ENCODE measurements at places on chromosomes 5 and 9.
A peak's percentile ranks its signal among the peaks of the same experiment; 100 is the strongest.

GRCh38 chr9:105173306-105173705 lies 71.1 kb upstream of the SLC44A1 start:
- DNase-seq: no peak

DNA sequence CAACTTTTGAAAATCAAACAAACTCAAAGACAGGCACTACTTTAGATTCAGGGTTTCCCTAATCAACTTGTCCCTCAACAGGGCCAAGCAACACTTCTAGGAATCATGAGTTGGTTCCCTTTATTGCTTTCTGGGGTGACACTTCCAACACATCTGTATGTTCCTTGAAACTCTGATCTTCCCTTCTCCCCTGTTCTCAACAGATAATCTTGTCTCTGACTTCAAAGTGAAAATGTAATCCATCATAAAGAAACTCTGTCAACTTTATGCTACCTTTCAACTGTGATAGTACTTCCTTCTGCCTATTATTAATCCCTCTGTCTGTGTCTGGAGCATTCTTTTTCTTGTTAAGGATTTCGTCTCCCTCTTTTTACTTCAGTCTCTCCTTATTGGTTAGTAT lies 250.1 kb upstream of the MEF2C start:
- DNase-seq: no peak

DNA sequence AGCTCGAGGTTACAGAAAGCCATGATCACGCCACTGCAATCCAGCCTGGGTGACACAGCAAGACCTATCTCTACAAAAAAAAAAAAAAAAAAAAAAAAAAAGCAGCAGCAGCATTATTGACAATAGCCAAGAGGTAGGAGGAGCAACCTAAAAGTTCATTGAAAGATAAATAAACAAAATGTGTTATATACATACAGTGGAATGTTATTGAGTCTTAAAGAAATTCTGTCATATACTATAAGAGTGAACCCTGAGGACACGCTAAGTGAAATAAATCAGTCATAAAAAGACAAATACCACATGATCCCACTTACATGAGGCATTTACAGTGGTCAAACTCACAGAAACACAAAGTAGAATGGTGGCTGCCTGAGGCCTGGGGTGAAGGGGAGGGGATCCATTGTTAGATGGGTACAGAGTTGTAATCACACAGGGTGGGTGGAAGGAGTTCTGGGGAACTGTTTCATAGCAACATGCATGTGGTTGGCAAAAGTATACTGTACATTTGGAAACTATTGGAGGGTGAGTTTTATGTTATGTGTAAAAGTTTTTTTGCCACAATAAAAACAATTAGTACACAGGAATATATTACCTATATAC lies 77.2 kb downstream of the MLLT3 start:
- no peak for DNase-seq

GRCh38 chr5:162160401-162160800 lies 92.8 kb downstream of the GABRG2 start:
- DNase-seq: no peak

GRCh38 chr9:37383393-37383792 lies 39.1 kb upstream of the GRHPR start:
- DNase-seq: no peak

DNA sequence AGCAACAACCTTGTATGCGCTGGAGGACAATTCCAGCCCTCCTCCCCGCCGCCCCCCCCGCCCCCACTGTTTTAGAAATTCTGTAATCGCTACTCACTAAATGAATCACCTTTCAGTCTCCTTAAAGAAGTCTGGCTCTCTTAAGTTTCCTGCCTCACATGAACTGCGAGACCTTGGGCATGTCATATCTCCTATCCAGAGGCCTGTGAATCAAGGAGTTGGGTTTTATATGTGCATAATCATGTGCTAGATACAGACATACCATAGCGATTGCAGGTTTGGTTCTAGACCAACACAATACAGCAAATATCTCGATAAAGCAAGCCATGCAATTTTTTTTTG lies 337 bp upstream of the DMAC1 start:
- DNase-seq: no peak

DNA sequence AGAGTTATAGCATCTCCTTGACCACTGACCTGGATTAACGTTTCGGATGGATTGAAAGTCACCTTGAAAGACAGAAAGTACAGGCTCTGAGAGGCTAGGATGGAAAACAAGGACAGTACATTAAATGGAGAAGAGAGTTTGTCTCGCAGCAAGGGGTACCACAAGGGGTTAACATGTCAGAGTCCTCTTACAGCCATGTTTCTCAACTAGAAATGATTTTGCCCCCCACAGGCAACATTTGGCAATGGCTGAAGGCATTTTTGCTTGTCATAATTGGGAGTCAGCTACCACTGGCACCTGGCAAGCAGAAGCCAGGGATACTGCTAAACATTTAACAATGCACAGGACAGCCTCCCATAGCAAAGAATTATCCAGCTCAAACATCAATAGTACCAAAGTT lies 90.8 kb upstream of the EQTN start:
- DNase-seq: no peak

DNA sequence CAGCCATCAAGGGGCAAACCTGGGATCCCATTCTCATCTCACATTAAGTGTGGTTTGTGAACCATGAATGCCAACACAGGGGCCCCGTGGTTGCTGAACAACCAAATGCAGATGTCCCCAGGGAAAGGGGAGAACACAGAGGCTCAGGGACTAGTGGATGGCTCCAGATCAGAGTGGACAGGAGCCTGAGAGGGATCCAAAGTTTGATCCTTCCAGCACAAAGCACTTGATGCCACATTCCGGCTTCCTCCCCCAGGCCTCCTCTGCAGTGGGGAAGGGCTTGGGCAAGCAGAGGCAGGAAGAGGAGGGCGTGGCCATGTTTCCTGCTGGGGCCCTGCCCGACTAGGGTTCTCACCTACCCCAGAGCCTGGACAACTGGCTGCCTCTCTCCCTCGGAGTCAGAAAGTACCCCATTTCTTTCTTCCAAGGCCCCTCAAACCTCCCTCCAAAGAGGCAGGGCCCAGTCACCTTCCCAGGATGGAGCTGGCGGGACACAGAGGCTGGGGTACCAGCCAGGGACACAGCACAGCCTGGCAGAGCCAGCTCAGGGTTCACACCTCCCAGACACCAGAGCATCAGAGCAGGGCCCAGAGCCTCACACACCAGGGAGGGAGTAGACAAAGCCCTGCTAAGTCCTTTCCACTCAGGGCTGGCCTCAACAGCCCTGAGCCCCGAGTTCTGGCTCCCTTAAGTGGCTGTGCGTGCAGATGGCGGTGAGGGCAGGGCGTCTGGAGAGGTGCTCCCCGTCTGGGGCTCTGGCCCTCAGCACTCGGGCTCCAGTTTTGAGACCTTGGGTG lies 4.3 kb upstream of the RNF44 start:
- peak; percentile 52 for DNase-seq

DNA sequence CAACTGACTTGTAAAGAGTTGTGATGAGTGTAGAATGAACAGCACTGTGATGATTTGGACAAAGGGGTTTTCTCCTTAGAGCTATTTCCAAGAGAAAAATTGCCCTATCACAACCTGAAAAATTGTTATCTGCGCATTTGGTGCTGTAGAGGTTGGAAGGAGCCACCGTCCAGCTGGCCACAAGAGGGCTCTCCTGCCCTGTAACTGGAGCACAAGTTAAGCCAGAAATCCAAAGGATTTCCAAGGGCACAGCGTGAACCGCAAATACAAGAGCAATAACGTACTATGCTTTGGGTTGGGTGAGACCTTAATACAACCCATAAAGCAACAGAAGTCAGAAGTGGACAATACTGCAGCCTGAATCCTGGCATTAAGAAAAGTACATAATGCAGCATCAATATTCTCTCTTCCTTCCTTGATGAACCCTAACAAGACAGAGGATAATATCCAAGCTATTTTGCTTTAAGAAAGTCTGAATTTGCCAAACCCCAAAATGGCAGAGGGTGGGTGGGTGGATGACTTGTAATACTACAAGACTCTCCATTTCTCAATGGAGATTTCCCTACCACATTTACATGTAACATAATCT lies 56.8 kb upstream of the SMIM32 start:
- DNase-seq: no peak

DNA sequence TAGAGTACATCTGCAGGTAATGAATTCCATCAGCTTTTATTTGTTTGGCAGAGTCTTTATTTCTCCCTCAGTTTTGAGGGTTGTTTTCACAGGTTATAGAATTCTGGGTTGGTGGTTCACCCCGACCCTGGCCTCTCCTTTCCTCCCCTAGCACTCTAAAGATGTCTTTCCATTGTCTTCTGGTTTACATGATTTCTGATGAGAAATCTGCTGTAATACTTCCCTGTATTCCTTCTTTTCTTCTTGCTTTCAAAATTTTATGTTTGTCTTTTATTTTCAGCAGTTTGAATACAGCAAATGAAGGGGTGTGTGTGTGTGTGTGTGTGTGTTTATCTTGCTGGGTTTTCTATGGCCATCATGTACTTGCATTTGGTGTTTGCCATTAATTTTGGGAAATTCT lies 312.0 kb upstream of the RPS23 start:
- no peak for DNase-seq

DNA sequence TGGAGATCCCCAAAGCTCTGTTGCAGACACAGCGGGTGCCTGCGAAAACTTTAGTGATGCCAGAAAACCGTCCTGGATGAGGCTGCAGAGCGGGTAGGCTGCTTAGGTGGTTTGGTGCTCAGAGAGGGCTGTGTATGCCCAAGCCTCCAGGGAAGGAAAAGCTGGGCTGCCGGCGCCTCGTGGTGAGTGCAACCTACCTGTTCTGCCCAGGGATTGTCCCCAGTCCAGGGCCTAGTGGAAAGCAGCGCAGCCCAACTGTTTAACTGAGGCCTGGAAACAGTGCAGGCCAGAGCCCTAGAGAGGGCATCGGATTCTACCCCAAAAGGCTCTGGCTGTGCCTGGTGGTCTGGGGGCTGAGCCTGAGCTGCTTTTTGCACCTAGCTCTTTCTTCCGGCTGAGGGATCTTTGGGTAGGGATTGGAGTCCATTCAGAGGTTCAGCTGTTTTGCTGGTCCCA lies 2.8 kb downstream of the LMX1B start:
- no peak for DNase-seq

- peak; percentile 71 for DNase-seq
Observed at GRCh38 chr5:151213803-151214613, 9.9 kb downstream of the CCDC69 start.

DNA sequence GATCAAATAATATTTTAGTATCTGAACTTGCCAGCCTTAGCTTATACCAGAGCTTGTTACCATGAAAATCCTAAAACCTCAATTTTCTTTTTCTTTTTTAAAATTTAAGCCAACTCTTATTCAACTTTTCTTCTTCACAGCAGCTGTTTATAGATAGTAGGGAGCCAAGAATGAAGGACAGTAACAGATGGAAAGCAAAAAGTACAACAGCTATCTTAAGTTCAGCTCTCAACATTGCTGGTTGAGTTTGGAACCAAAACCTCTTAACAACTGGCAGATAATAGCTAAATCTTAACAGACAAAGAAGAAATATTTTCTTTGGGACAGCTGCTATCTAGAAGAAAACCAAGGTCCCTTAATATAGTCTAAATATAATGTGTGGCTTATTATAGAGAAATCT lies 74.7 kb downstream of the PJA2 start:
- no peak for DNase-seq

DNA sequence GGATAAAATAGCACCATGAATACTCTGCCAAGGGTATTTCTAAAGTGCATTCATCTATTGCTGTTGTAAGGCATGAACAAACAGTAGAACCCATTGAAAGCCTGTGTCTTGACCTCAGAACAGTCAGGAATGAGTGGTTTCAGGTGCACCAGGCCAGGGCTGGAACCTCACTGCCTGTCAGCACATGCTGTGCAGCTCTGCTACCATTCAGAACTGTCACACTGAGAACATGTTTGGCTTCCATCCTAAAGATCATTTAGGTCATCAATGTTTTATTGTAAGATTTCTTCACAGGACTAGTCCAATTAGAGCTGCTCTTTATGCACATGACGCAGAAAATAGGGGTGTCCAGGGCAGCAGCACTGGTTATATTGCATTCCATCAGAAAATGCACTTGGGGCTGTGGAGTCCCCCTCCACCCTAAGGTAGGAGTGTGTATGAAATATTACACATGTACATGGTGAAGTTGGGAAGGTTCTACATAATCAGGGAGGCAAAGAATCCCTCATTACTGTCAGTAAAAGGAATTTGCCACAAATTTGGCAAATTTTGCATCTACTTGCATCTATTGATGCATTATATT lies 408.0 kb downstream of the CTNND2 start:
- no peak for DNase-seq

DNA sequence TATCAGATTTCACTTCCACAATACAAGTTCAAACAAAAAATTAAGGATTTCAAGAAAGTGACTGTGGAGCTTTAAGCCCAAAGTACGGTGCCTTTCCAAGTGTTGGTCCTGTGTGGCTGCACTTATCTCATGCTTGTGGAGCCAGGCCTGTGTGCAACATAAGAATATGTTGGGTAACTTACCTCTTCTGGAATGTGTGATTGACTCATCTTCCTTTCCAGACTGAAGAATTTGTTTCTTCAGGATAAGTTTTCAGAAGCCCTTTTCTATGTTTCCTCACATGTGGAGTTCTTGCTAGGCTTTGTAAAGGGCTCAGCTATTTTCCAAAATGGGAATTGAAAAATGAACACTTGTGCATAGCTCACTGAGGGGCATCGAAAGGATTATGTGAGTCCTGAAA lies 485.1 kb upstream of the PAPPA start:
- DNase-seq: no peak

DNA sequence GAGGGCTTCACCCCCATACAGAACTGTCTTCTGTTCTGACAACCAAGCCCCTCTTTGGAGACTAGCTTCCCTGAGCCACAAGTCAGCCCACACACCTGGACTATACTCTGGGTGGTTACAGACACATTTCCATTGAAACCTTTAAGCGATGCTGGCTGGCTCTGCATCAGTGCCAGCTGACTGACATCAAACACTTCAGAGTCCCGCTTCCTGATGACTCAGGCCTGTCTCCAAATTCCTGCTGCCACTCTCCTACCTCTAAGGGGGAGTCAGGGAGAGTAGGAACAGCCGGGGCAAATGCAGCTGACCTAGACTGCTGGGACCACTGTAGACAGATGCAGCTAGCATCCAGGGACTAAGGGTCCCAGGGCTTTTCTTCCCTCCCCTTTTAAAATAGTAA lies 59.4 kb downstream of the SIL1 start:
- DNase-seq: no peak

GRCh38 chr5:14414656-14415023 lies 167.0 kb upstream of the OTULINL start:
- no peak for DNase-seq

GRCh38 chr5:17294639-17295311 lies 77.3 kb downstream of the BASP1 start:
- no peak for DNase-seq

DNA sequence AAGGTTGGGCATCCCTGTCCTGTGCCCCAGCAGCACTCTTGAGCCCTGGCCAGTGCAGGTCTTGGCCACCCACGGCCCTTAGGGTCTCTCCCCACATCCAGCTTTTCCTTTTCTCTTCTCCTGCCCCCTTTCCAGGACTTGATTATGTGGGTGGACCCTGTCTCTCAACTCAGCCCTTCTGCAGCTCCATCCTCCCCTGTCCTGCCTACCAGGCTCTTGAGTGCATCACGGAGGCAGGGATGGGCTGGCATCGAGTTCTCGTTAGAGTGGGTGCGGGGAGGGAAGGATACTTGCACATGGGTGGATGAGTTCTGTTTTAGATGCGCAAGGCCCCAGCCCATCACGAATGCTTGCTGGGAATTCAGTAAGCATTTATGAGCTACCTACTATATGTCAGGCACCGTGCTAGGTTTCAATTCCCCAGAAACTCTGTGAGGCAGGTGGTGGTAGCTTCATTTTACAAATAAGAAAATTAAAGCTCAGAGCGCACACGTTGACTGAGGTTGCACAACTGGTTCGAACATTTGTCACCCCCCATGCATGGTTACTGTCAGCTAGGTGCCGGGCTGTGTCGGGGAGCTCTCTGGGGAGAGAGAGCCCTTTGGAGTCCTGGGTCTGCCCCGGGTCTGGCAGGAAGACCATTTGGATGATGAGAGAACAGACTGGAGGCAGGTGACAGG lies 144.6 kb upstream of the PITX1 start:
- DNase-seq: no peak

All from stimulated activated CD4-positive, alpha-beta T cell treated with anti-CD3 and anti-CD28 coated beads, Interleukin-4, amount 100 ng/mL, for 48 hours (primary cell).